ENCODE measurements at places on chromosomes 4 and X. TPM values are rescaled to one million over a fixed set of nuclear protein-coding genes. Genes with fewer than 3 reads are reported as not detected.

GRCh38 chrX:73979551-73980131 is 324.3 kb upstream of the ZCCHC13 start:
- no peak for DNase-seq

DNA sequence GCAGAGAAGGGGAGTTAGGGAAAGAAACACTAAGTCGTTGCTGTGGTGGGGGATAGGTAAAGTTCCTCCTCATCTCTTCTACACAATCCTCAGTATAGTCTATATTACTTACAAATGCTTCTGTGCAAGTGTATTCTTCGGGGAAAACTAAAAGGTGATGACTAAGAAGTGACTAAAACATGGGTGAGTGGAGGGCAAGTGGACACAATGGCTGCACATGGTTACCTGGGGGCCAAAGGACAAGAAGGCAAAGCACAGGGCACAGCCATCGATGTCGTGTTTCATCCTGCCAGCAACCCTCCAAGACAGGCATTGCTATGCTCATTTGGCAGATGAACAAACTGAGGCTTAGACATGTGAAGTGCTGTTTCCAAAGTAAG is 35.5 kb upstream of the CCKAR start:
- DNase-seq, result no peak

DNA sequence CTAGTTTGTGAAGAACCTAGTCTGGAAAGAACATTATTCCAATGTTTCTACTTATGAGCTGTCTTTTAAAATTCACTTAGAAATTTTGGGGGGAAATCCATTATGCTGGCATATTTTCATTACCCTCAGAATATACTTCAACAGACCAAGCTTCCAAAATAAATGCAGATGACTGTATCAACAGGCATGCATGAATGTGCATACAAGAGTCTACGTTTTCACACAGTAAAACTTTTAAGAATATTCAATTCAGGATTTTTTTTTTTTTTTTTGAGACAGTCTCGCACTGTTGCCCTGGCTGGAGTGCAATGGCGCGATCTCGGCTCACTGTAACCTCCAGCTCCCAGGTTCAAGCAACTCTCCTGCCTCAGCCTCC is 49.7 kb downstream of the ABCG2 start:
- DNase-seq, result no peak

DNA sequence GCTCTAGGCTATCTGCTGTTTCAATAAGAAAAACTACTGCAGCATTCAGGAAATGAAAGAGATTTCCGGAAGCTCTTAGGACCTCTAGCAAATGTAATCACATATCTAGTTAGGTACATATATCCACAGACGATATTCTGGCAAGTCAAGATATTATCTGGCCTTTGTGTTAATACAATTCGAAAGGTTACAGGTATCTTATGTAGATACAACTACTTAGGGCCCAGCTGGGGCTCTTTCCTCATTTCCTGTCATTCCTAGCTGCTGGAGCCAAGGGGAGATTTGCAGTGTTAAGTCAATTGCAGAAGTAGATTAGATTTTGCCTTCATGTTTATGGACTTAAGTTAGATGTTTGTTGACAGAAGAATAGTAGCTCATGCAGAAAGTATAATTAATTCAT is 299.5 kb downstream of the ARHGAP24 start:
- DNase-seq, result no peak

- DNase-seq, result no peak
These were observed 32.7 kb upstream of the TMEM150C start for GRCh38 chr4:82594456-82594855.

GRCh38 chr4:69058410-69059059 is 37.7 kb upstream of the UGT2B7 start:
- DNase-seq, result no peak

Gene C4orf50
- total RNA-seq, result 0.17 TPM

DNA sequence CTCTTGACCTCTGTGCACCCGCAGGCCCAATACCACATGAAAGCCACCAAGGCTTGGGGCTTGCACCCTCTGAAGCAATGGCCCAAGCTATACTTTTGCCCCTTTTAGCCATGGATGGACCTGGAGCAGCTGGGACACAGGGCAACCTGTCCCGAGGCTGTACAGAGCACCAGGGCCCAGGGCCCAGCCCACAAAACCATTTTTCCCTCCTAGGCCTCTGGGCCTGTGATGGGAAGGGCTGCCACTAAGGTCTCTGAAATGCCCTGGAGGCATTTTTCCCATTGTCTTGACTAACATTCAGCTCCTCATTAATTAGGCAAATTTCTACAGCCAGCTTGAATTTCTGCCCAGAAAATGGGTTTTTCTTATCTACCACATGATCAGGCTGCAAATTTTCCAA is 79.9 kb upstream of the GABRA3 start:
- no peak for DNase-seq

DNA sequence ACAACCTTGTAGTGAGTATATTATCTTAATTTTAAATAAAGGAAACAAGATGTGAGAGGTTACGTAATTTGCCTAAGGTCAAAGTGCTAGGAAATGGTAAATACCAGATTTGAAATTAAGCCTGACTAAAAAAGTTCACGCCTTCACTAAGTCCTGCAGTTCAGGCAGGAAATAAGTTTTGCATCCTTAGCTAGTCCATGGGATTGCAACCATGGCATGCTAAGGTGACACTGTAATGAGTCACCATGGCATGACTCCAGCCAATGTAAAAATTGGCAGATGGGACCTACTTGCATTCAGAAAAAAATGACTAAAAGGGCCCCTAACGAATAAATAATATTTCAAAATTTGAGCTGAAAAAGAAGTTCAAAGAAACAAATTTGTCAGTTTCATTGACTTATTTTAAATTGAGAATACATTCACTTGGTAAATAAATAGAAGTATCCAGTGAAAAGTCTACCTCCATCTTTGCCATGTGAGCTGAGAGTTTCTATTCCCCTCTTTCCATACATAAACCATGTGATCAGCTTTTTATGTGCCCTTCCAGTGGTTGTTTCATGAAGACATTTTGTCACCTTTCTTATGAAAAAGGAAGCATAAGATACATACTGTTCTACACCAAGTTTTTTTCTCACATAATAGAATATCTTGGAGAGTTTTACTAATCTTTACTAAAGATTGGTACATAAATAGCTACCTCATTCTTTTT is 72.4 kb downstream of the ANKRD50 start:
- DNase-seq, result no peak

DNA sequence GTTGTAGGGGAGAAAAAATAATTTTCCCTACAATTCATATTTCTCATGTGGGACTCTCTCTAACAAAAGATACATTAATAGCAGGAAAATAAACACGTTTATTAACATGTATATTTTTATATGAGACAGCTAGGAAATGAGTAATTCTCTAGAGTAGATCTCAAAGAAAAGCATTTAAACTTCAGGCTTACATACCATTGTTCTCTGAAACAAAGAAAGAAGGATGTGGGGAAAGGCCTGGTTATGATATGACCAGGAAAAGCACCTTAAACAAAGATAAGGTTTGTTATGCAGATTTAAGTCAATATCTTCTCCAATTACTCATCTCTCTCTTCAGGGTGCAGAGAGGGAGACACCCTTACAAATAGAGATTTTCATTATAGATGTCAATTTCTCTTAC is 131.3 kb downstream of the SLC7A11 start:
- no peak for DNase-seq

DNA sequence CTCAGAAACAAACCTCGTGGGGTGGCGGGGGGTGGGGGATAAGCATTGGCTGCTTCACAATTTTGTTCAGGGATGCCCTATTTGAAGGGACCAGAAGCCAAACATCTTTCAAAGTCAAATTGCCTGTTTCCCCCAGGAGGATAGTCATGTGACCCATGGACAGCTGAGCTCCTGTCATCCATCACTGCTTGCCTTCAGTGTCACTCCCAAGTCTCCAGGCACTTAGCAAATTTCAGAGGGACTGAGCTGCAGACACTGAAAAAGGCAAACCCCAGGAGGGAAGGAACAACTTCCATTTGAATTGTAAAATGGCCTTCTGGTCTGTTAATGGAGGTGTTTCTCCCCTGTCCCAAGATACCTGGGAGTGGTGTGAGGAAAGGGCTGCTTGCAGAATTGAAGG is 73.4 kb downstream of the FRMPD3 start:
- DNase-seq, result no peak

Gene SPANXN4
- not detected for total RNA-seq

GRCh38 chrX:38561951-38562719 is 793 bp downstream of the TSPAN7 start:
- DNase-seq, result peak; percentile 33

DNA sequence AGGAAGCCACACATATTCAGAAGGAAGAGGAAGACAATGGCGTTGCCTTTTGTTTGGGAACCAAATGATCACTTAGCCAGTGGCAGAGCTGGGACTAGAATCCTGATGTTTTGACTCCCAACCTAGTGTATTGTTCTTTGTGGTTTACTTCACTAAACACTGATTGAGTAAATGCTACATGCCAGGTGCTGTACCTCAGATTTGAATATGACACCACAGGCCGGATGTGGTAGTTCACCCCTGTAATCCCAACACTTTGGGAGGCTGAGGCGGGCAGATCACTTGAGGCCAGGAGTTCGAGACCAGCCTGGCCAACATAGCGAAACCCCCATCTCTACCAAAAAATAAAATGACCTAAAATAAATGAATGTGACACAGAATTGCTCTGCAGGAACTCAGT is 8.4 kb downstream of the NDUFA1 start:
- DNase-seq, result no peak

- DNase-seq, result peak; percentile 47
These were observed 243.8 kb upstream of the JADE1 start for GRCh38 chr4:128565565-128566186.

GRCh38 chrX:106734827-106735226 is 8.3 kb downstream of the RNF128 start:
- DNase-seq, result no peak

- DNase-seq, result no peak
These were observed 27.7 kb downstream of the RGS12 start for GRCh38 chr4:3320361-3321023.

DNA sequence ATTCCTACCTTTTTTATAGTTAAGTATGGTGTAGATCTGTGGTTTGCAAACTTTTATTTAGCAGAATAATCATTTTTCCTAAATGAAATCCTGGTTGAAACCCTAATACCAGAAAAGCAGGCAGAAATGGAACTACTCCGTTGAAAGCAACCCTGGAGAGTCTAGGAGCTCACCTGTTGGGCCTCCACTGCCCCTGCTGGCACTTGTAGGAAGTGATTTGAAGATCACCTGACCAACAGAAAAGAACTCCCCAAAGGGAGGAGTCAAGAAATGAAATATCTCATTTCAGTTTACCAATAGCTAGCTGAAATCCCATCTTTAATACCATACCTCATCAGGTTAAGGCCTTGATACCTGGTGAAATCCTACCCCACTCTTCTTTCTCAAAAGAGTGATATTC is 277.1 kb downstream of the KLHL13 start:
- DNase-seq, result no peak

Gene PLAC1
- not detected for total RNA-seq

GRCh38 chr4:77155631-77156452 is 1.2 kb upstream of the CCNG2 start:
- no peak for DNase-seq

Gene FANCB
- 0.25 TPM for total RNA-seq

Gene ARX
- not detected for total RNA-seq

DNA sequence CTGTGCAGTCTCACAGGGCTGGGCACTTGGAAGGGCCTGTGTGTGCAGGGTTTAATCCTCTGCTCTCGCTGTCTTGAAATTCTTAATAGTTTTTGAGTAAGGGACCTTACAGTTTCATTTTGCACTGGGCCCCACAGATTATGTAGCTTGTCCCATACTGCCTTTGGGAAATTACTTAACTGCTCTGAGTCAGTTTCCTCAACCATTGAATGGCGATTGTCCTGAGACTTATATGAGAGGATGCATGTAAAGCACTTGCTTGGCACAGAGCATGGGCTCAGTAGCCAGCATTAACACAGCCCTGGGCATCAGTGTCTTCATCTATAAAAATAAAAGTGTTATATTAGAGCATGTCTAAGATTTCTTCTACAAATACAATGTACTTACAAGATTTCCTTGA is 55.8 kb downstream of the CLCN5 start:
- no peak for DNase-seq

DNA sequence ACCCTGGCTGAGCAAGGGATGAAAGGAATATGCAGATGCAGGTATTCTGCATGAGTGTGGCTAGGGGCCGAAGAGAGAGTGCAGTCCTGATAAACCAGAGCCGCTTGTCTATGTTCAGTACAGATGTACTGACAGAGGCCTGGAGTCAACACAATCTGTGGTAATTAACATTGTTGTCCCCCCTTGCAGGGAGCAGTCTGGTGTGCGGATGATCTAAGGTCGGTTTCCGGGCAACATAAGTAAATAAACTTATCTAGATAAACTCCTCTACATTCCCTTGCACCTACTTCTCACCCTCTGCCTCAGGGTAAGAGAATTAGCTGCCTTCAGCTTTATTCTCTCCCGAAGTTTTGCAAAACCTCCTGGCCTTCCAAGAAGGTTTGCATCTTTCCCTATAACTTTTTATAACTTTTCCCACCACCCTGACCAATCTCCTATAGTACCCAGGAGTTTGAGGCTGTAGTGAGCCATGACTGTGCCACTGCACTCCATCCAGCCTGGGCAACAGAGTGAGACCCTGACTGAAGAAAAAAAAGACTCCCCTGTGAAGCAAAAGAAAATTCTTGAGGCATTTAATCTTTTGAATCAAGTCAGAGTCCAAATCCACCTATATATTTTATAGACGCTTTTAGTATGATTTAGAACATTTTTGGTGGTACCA is 26.6 kb downstream of the SNX25 start:
- no peak for DNase-seq

Gene PAK3
- total RNA-seq, result 0.25 TPM

DNA sequence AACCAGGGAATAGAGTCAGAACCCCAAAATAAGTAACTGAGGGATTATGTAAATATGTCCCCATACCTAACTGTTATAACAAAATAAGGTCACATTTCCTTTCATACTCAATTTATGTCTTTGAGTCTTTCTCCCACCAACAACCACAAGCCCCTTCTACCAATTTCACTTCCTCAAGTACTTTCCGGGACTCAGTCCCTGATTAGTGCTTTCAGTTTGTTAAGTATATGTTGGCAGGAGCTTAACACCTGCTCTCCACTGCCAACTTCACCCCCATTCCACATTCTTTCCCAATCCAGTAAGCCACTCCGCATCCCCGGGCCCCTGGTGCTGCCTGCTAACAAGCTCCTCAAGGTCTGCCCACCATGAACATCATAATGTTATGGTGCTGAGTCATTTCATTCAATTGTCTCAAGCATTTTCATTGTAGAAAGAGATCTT is 71.3 kb upstream of the SPRY1 start:
- DNase-seq, result no peak

DNA sequence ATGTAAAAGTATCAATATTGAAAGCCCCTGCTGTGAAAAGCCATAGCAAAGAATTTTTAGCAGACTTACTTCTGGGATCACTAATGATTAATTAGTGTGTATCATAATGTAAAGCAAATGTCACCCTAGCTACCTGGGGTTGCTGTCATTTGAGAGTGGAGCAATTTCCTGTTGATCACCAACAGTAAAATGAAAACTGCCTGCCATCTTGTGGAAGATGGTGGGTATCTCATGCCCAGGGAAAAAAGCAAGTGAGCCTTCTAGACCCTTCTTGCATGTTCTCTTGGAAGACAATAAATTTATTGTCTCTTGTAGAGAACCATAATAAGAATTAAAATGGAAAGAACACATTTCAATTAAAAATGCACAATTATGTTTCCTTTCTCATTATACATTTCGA is 360.2 kb downstream of the ZIC3 start:
- no peak for DNase-seq

- no peak for DNase-seq
These were observed 28.5 kb downstream of the SLC25A4 start for GRCh38 chr4:185171373-185172071.

Gene MAGEA11
- not detected for total RNA-seq

- DNase-seq, result no peak
These were observed 23.8 kb upstream of the ADH7 start for GRCh38 chr4:99458911-99459447.

- no peak for DNase-seq
These were observed 228.4 kb upstream of the VCX start for GRCh38 chrX:7614616-7615015.

Gene SLC10A4
- total RNA-seq, result 0.08 TPM

Data from liver (tissue), 10 donors.